CD8-positive, alpha-beta memory T cell (primary cell): ENCODE measurements at places on chromosomes 1 and 21. TPM values are rescaled to one million over a fixed set of nuclear protein-coding genes. Genes with fewer than 3 reads are reported as not detected.

- H3K27ac ChIP-seq = no peak overlapping the region
- no peaks in the 10 kb centered on the region for H3K36me3 ChIP-seq
- no peak for DNase-seq
These were observed 85.3 kb upstream of the SSX2IP start for GRCh38 chr1:84775535-84775920.

DNA sequence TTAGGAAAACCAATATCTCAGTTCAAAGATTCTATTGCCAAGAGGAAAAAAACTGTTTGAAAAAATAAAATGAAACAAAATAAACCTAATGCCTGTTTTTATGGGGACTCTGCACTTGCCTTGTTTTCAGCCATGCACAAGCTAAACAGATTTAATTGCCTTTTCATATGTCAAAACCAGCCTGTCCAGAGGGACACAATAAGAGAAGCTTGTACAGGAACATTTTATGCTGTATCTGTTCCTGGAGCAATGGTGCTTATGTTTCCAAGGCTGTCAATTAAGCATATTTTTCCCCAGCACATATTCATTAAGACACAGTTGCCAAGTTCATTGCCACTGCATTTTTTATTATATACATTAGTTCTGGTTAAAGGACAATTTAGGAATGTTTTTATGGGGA, 470.9 kb downstream of the LRRIQ3 start:
- no peak for DNase-seq
- H3K4me1 ChIP-seq = no peaks in the 10 kb centered on the region
- no peak overlapping the region for H3K4me3 ChIP-seq

DNA sequence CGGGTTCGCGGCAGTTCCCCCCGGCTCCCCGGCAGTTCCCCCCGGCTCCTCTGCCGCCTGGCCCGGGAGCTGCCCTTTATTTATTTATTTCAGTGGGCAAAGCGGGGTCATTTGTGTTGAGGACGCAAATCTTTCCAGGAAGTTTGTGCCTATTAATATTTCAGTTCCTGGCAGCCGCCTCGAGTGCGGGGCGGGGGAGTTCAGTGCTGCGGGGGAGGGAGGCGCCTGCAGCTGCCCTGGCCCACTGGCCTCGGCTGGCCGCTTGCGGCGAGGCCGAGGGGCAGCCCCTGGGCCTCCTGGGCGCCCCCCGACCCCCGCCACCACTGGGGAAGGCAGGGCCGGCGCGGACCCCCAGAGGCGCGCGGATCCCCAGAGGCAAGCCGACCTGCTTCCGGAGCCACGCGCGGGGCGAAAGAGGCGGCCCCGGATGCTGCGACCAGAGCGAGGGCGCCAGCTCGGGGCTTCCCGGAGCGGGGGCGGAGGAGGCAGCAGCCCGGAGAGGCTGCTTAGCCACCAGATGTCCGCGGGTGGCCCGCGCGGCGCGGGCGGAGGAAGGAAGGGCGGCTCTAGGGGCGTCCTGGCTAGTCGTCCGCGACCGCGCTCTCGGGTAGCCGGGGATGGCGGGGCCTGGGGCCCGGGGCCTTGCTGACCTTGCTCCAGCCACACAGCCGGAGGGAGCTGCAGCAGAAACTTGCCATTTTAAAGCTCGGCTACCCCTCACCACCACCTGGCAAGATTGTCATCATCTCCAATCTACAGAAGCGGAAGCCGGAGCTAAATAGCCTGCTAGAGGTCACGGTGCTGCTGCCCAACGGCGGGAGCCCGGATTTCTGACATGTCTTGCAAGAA, 48.0 kb downstream of the H3-3A start:
- H3K4me3 ChIP-seq = peak overlapping the region; percentile 65
- no peaks in the 10 kb centered on the region for H3K27me3 ChIP-seq
- H3K27ac ChIP-seq = peak overlapping the region; percentile 79
- peak; percentile 49 for DNase-seq

DNA sequence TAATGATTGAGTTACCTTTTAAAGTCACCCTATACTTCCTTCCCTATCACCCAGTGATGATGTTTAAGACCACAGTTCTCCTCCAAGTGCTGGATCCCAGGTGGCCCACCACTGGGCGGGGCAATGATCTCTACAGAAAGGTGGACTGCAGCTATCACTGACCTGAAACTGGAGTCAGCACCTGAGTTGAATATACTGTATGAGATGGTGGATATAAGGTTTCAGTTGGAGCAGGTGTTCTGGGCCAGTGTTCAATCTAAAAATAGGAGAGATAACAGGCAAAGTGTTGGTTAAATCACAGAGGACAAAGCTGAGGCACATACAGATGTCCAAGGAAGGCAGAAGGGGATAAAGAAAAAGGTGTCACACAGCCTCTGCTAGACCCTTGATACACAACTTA, 96.6 kb downstream of the SIPA1L2 start:
- H3K4me3 ChIP-seq = no peak overlapping the region
- H3K27ac ChIP-seq = no peak overlapping the region
- H3K36me3 ChIP-seq = no peaks in the 10 kb centered on the region
- H3K27me3 ChIP-seq = no peaks in the 10 kb centered on the region
- DNase-seq = no peak

DNA sequence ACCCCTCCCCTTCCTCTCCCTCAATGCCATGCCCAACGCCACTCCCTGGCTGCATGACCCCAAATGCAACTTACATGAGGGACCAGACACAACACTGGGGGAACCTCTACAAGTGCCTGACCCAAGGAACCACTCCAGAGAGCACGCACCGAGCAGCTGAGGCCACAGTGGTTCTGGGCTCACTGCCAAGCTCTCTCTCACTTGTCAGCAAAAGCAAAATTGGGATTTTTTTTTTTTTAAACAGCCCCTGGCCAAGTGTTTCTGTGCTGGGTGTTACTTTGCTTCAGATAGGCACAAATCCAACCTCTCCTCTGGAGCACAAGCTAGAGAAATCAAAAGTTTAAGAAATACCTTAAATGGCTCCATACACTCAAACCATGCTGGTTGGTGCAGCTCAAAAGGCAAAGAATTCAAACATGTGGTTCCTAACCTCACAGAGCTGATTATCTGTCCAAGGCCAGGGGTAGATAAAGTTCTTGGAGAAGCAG, 363.0 kb downstream of the SETD4 start:
- H3K4me3 ChIP-seq = no peak overlapping the region
- H3K27ac ChIP-seq = no peak overlapping the region
- peaks cover 4% of the 10 kb centered on the region for H3K4me1 ChIP-seq
- H3K27me3 ChIP-seq = peaks cover 9% of the 10 kb centered on the region
- H3K36me3 ChIP-seq = no peaks in the 10 kb centered on the region

DNA sequence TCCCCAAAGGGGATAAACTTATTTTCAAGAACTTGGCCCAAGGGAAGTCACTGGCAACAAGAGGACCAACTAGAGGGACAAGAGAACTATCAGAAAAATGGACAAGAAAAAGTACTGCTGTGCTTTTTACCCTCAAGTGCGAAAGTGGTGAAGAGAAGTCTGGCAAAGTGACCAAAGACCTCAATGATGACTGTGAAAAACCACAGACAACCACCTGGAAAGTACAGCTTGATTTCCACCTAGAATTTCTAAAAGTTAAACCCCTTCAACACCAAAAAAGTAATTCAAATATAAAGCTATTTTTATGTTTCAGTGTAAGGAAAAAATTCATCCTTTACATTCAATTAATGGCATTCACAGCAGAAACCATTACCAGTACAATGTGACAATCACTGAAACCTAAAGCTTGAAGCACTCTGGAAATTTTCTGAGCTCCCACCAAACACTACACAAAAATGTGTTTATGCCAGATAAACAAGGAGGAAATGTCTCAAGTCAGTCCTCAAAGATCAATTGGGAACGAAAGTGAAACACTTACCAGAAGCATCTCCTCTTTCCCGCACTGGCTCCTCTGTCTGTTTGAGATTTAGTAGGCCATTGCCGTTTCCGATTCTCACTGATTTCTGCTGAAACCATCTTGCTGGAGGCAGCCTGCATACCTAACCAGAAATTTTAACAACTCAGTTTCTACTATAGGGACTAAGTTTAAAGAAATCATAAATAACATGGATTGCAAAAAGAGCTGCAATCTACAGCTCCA, 8.3 kb downstream of the SDE2 start:
- no peak for DNase-seq
- no peaks in the 10 kb centered on the region for H3K27me3 ChIP-seq
- no peak overlapping the region for H3K27ac ChIP-seq
- H3K4me1 ChIP-seq = peaks cover 24% of the 10 kb centered on the region
- H3K4me3 ChIP-seq = no peak overlapping the region

DNA sequence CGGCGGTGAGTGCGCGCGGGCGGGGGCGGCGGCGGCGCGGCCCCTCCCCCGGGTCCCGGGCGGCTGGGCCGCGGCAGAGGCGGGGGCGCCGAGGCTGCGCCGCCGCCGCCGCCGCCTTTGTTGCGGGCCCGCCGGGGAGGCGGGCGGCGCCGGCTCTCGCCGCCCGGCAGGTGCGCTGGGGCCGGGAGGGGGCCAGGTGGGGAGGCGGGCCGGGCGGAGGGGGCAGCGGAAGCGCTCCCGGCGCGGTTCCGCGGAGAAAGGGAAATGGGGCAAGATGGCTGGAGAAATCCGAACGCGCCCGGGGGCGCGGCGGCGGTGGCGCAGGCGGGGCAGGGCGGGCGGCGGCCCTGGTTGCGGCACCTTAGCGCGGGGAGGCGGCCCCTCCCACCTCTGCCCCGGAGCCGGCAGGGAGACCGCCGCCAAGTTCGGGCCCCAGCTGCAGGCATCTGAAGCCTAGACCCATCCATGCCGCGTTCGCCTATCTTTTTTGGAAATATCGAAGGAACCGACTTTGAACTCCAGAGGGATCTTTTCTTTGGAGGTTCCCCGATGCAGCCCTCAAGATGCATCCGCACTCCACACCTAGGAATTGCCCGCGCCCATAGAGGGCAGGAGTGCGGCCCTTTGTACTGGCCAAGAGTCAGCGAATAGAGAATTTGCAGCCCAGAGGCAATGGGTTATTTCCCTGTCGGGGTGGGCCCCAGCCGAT, 479 bp downstream of the POGK start:
- H3K4me3 ChIP-seq = peak overlapping the region; percentile 66
- DNase-seq = peak; percentile 57
- peak overlapping the region; percentile 56 for H3K27ac ChIP-seq
- no peaks in the 10 kb centered on the region for H3K27me3 ChIP-seq
- H3K4me1 ChIP-seq = peaks cover 23% of the 10 kb centered on the region
- H3K36me3 ChIP-seq = peaks cover 35% of the 10 kb centered on the region

- no peaks in the 10 kb centered on the region for H3K4me1 ChIP-seq
- H3K4me3 ChIP-seq = no peak overlapping the region
- H3K36me3 ChIP-seq = no peaks in the 10 kb centered on the region
- no peaks in the 10 kb centered on the region for H3K27me3 ChIP-seq
- no peak overlapping the region for H3K27ac ChIP-seq
These were observed 14.4 kb upstream of the FNBP1L start for GRCh38 chr1:93433407-93433961.

DNA sequence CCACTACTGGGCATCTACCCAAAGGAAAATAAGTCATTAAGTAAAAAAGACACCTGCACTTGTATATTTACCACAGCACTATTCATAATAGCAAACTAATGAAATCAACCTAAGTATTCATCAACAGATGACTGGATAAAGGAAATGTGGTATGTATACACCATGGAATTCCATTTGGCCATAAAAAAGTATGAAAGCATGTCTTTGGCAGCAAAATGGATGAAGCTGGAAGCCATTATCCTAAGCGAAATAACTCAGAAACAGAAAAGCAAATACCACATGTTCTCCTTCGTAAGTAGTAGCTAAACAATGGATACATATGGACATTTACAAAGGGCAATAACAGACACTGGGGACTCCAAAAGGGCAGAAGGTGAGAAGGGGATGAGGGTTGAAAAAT, 485.7 kb upstream of the BRINP3 start:
- H3K27ac ChIP-seq = no peak overlapping the region
- no peaks in the 10 kb centered on the region for H3K36me3 ChIP-seq
- H3K27me3 ChIP-seq = no peaks in the 10 kb centered on the region
- no peaks in the 10 kb centered on the region for H3K4me1 ChIP-seq
- no peak for DNase-seq
- H3K4me3 ChIP-seq = no peak overlapping the region

DNA sequence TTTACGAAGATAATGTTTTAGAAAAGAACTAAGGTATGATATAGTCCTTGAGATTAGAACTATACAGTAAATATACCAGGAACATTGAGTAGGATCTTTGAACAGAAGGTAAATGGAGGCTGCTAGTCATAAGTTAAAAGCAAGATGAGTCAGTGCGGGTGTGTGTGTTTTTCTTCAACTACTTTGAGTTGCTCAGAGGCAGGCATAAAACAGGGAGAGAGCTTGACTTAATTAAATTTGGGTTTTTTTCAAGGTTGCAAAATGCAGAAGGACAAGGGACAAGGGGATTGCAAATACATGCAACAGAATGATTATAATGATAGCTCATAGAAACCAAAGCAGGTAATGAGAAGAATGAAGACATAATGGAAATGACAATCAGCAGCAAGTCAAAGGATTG, 815.1 kb downstream of the NCAM2 start:
- H3K4me1 ChIP-seq = no peaks in the 10 kb centered on the region
- H3K36me3 ChIP-seq = no peaks in the 10 kb centered on the region
- DNase-seq = no peak
- H3K4me3 ChIP-seq = no peak overlapping the region

DNA sequence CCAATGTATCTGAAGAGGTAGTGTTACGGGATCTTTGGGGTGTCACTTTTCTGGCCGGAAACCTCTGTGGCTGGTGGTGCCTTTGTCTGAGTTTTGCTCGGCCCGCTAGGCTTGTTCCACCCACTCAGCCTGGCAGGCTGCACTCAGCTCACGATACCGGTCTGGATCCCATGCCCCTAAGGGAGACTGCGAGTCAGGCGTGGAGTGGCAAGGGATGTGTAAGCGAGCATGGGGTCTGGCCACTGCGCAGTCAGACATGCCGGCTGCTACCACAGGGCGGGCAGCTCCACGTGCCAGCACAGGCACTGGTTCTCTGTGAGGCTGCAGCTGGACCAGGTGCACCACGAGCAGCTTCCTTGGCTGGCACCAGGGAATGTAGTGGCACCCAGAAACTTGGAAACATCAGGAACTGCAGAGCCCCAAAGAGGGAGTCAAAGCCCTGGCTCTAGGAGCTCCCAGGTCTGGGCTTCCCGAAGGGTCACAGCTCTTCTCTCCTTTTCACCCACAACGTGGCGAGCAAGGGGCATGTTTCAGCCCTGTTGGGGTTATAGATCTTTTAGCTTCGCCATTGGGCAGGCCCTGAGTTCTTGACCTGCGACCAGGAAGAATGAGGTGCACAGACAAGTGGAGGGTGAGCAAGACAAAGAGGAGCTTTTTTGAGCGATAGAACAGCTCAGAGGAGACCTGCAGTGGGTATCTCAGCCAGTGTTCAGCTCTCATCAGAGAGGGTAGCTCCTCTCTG, 23.8 kb upstream of the LRRC8C start:
- no peaks in the 10 kb centered on the region for H3K36me3 ChIP-seq
- H3K27ac ChIP-seq = peak overlapping the region; percentile 73
- H3K27me3 ChIP-seq = no peaks in the 10 kb centered on the region
- H3K4me3 ChIP-seq = peak overlapping the region; percentile 57
- H3K4me1 ChIP-seq = peaks cover 88% of the 10 kb centered on the region
- DNase-seq = peak; percentile 64

DNA sequence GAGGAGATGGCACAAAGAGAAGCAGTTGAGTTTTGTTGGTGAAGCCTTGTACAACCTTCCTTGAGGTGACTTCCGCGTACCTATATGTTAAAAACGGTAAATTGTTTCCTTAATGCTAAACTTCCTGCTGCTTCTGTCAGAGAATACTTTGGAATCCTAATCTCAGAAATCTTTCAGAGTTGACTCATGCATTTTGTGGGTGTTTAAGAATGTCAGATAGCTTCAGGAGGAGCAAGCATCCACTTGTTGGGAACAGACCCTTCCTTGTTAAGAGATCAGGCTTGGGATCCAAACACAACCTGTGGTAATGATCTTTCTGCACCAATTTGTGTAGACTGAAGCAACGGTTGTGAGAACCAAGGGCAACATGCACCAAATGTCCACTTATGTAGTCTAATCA, 29.5 kb downstream of the AK4 start:
- H3K4me1 ChIP-seq = no peaks in the 10 kb centered on the region
- H3K36me3 ChIP-seq = no peaks in the 10 kb centered on the region
- H3K4me3 ChIP-seq = no peak overlapping the region

The PLPPR5 gene
- not detected for total RNA-seq

The PDC gene
- total RNA-seq = not detected

The RRP1 gene
- 87.4 TPM for total RNA-seq

The RGS13 gene
- total RNA-seq = 0.24 TPM
